ENCODE measurements at places on chromosomes 2 and 18.

DNA sequence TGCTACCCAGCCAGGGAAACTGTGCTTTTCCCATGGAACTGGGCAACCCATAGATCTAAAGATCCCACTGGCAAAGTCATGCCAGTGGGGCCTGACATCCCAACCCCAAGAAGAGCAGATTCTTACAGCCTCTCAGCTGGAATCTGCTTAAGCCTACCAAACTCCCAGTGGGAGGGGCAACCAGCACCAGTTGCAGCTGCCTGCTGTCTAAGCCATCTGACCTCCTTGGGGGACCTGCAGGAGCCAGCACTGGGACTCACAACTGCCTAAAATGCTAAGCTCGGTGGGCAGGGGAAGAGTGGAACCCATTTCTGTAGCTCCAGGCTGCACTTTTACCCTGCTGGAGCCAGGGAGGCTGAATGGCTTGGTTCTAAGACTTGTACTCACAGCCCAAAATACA lies 770.7 kb upstream of the SLC8A1 start:
- DNase-seq: no peak

- DNase-seq: no peak
Measured at GRCh38 chr2:27942612-27943547, 52.4 kb downstream of the BABAM2 start.

GRCh38 chr2:120435671-120436459 lies 89.9 kb downstream of the INHBB start:
- DNase-seq: no peak

DNA sequence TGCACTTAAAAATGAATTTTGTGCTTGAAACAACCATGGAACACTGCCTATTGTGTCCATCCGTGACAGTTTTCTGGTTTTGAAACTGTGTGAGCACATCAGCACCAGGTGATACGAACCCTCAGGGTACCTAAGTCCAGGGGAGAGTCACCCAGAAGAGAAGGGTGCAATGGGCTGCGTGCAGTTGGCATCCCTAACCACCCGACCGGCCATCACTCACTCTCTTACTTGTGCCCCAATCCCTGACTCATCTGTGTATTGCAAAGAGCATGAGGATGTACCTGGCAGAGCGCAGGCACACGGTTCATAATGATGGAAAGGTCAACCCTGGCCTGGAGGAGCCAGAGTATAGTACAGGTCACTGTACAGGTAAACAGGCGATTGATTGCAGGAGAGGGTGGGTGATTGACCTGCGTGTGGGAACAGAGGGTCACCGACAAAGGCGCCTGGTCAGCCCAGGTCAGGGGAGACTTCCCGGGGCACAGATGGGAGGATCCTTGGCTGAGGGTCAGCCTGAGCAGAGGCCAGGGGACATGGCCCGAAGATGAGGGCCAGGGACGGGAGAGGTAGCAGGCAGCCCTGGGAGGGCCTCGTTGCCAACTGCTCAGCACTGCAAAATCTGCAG lies 160.3 kb downstream of the SEPTIN10 start:
- DNase-seq: no peak

GRCh38 chr2:31075431-31075830 lies 62.8 kb downstream of the GALNT14 start:
- no peak for DNase-seq

DNA sequence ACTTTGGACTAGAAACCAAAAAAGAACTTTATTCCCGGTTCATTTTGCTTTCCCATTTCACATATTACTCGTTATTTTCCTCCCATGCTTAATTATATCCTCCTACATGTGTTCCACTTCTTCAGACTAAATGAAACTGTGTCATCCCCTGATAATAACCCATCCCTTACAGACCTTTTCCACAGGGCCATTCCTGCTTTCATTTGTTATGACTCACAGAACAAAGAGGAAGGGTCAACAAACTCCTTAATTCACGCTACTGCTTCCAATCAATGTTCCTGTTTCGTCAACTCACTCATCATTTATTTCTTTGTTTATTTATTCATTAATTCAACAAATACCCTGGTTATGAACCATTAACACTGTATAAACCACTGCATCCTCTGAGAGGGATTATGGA lies 104.5 kb downstream of the ZEB2 start:
- DNase-seq: no peak

DNA sequence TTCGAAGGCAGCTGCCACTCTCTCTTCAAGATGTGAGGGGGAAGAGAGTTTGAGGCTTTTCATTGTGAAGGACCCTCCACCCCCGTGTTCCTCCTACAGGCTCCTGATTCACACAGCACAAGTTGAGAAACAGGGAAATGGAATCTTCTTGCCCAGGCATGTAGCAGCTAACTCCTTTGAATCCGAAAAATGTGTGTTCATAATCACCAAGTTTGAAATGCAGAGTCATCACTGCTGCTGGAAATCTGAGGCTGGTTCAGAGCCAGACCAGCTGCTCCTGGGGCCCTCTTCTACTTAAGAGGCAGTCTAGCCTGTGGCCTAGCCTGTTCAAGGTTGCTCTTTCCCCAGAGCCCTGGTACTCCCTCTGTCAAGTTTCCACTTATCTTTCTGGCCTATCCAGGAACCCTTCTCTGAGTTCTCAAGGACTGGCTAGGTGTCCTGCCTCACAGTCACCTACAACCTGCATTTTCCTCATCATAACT lies 166.4 kb downstream of the TMEM247 start:
- DNase-seq: no peak

GRCh38 chr2:119134775-119135174 lies 23.8 kb downstream of the C1QL2 start:
- no peak for DNase-seq

GRCh38 chr2:12897181-12897580 lies 180.4 kb downstream of the TRIB2 start:
- DNase-seq: no peak

DNA sequence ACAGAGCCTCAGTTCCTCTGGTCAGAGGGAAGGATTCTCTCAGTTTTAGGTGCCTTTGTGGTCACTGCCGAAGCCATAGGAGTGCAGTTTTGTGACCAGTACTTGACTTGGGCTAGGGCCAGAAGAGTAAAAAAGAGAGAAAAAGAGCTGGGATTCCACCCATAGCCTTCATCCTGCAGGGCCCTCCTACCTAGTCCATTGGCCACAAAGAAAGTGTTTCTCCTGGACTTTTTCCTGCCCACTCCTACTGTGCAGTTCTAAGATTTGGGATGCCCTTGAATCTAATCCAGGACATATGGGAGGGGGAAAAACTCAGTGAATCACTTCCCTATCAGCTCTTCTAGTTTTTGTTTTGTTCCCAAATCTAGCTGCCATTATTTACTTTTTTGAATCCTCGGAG lies 26.0 kb downstream of the FAM117B start:
- no peak for DNase-seq

DNA sequence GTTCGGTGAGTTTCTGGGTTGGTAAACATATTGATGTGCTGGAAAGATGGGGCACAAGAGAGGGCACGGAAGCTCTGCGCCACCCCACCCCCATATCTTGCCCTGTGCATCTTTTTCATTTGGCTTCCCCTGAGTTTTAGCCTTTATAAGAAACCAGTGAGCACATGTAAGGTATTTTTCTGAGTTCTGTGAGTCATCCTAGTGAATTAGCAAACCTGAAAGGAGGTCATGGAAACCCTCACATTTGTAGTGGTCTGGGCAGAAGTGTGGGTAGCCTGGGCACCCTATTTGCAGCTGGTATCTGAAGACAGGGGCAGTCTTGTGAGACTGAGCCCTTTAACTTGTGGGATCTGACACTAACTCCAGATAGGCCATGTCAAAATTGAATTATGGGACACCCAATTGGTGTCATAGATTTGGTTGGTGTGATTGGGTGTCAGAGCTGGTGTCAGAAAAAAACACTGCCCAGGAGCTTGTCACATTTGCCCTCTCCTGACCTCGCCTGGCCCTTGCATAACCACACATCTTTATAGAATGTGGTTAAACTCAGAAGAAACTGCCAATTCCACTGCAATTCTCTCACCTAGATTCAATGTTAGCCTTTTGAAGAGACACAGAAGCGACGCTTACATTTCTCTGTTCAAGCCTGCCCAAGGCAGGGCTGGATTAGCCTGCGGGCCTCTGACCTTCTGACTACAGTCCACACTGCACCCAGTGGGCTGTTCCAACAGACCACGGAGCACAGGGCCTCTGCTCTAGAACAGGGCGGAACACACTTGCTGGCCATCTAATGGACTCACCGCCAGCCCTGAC lies 12.0 kb upstream of the GALM start:
- DNase-seq: no peak

- DNase-seq: no peak
Measured at GRCh38 chr2:123644053-123644452, 381.0 kb upstream of the CNTNAP5 start.

- DNase-seq: no peak
Measured at GRCh38 chr2:10329880-10330699, 27.4 kb downstream of the HPCAL1 start.

- no peak for DNase-seq
Measured at GRCh38 chr2:48530033-48530811, at the start of gene STON1. Gene STON1, plus strand, starts transcription at chr2:48530154. Its CDS starts 50,480 bp downstream, at chr2:48580634.

DNA sequence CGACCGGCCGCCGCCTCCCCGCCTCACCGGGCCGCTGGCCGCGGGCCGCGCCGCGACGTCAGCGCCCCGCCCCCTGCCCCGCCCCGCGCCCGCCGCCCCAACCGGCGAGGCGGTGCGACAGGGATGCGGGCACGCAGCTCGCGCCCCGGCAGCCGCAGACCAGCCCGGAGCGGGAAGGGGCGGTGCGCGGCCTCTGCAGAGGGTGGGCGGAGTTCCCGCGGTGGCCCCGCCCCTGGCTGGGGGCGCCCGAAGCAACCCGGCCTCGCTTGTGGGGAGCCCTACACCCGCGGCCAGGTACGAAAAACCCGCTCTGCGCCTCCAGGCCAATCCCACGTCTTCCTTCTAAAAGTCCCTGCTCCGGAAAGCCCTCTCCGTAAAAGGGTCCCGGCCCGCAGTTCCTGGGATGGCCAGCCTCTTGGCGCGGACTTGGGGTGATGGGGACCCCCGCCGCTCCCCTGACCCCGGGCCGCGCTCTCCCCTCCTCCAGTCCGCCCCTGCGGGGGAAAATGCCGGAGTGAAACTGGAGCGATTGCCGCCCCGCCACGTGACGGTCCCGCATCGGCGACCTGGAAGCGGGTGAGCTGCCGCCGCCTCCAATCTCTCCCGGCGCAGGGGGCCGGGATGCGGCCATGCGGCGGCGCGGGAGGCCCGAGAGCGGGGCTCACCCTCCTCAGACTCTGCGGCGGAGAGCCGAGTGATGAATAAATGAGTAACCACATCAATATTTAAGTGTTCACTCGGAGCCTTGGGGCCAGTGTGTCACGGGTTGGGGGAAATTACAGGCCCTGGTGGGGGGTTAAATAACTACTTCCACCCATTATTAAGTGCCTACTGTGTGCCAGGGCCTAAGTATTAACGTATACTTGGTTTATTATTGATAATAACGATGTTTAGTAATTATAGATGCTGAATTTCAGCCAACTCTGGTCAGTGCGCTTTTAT lies at the start of gene RAB11FIP5:
Gene RAB11FIP5, minus strand, starts transcription at position 36 of the 942 bp plus-strand sequence. CDS start 171 bp downstream, outside the sequence.
- DNase-seq: no peak

DNA sequence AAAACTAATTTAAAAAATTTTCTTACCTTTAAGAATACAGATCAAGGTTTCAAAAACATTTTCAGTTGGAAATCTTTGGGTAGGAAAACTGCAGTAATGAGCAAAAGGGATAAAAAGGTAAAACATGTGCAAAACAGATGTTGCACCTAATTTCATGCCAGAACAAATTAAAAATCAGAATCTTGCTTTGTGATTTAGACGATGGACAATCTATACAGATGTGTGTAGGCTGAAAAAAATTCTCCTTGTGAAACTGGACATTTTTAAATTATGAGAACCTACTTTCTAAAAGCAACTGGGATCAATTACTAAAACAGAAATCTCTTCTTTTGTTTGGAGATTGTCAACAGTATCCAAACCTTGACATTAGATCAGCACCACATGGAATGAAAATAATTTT lies 183.2 kb upstream of the ITGA4 start:
- DNase-seq: no peak

DNA sequence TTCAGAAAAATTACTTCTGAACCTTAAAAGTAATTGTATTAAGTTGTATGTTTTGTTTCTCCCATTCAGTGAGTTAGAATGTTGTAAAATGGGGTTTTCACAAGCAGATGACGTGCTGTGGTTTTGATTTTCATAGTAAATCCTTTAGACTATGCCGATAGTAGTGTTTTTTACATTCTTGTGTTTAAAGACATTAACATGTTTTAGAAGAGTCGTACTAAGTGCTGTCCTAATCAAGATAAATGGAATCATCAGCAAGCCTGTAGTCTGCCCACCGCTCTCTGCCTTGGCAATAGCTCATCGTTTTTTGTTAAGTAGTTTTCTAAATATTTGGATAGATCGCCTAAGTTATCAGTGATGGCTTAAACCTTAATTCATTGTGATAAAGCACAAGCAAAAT lies 21.5 kb downstream of the PKP4 start:
- DNase-seq: no peak

GRCh38 chr2:186032102-186032738 lies 293.6 kb downstream of the FSIP2 start:
- DNase-seq: no peak

GRCh38 chr2:174654419-174654941 lies 56.9 kb upstream of the WIPF1 start:
- DNase-seq: no peak

DNA sequence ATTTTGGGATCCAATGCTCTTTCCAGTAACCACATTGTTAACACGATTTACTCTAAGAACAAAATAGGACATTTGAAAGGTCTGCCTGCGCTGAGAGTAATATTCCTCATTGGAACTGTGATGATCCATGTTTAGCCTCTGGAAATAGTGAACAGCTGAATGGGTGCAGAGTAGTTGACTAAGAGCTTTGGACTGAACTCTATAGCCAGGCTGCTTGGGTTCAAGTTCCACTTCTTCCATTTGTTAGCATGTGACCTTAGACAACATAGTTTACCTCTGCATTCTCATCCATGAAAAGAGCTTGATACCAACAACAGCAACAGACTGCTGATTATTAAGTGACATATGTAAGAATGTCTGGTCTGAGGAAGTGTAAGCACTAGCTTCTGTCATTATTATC lies 128.3 kb upstream of the MMADHC start:
- DNase-seq: no peak

DNA sequence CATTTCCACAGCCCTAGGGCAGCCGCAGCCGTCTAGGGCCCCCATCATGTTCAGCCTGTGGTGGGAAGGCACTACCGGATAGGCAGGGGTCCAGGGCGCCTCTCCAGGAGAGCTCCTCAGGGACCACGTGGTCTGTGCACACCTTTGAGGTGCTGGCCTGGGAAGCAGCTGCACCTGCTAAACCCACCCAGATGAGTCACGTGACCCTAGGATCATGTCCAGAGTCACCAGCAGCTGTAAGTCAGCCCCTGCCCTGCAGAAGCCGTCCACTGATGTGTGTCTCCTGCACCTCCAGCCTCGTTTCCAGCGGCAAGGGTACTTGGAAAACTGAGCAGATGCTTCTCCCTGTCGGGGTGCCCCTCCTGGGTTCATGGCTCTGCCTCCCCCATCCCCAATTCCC lies 682.6 kb upstream of the SALL3 start:
- DNase-seq: no peak

GRCh38 chr2:69012310-69013141 lies 453 bp upstream of the ANTXR1 start:
- DNase-seq: peak; percentile 35

- no peak for DNase-seq
Measured at GRCh38 chr2:230875347-230876315, 10.9 kb downstream of the ITM2C start.

- no peak for DNase-seq
Measured at GRCh38 chr18:23058746-23059415, 76.4 kb upstream of the CABLES1 start.

GRCh38 chr2:239902749-239903201 lies 122.4 kb downstream of the NDUFA10 start:
- no peak for DNase-seq

GRCh38 chr2:84897773-84898172 lies 7.7 kb upstream of the TMSB10 start:
- DNase-seq: no peak
